GF-D8 (cell line): ENCODE measurements at places on chromosomes 7 and 10.

- no peak for DNase-seq
Observed at GRCh38 chr7:120691915-120692314, 166.0 kb downstream of the TSPAN12 start.

- DNase-seq: no peak
Observed at GRCh38 chr10:62803724-62804355, 680 bp upstream of the ADO start.

GRCh38 chr10:60943316-60944057, 498 bp downstream of the RHOBTB1 start:
- no peak for DNase-seq

GRCh38 chr10:1151076-1152033, 95.2 kb downstream of the WDR37 start:
- DNase-seq: no peak

- no peak for DNase-seq
Observed at GRCh38 chr7:13949445-13949844, 40.0 kb downstream of the ETV1 start.

DNA sequence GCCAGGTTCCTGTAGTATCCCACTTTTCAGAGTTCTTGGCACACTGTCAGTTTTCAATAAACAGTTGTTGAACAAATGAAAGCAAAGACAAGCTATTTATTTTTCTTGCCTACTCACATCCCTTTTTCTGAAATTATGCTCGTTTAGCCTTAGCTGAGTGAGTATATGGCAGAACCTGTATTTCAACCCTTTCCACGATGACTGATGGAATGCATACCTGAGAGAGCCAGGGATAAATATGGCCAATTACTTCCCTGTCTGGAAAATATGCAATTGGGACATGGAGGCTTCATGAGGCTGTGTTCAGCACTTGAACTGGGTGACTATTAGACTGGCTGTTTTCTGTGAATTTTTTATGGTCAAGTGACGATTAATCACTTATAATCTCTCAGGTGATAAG, 144.5 kb upstream of the POT1 start:
- DNase-seq: no peak

- DNase-seq: no peak
Observed at GRCh38 chr10:77592946-77593636, 44.5 kb downstream of the KCNMA1 start.

DNA sequence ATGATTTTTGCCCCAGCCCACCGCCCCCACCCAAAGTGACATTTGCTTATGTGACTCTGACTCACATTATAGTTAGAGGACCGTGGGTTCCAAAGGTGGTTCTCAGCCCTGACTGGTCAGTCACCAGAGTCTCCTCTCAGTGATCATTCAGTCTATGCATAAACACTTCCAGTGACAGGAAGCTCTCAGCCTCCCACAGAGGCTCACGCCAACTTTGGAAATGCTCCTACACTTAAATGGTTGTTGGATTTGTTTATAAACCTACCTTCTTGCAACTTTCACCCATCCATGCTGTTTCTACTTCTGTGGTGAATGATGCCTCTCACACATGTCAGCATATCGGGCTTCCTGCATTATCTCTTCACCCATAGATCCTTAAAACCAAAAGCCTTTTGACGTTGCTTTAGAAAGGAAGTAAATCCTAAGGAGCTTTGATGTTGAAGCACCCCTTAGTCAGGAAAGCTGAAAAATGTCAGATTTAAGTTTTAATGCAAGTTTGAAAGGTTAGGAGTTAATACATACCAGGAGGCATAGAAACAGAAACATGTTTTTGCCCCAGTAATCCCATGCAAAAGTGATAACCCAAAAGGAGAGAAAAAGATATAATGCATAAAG, 46.5 kb upstream of the FGL2 start:
- DNase-seq: no peak

DNA sequence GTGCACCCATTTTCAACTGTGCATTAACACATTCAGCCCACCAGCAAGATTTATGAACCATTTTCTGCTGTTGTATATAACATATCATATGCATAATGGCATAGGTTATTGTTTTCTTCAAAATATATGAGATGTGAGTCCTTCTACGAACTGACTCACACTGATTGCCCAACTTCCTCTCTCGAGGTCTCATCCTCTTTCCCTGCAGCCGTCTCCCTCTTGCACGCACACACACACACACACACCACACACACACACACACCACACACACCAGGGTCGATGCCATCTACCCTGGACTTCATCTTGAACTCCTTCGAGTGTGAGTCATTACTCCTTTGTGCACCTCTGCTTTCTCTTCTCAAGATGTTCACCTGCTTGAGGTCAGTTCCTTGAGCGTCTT, 36.7 kb downstream of the EGFR start:
- DNase-seq: no peak

DNA sequence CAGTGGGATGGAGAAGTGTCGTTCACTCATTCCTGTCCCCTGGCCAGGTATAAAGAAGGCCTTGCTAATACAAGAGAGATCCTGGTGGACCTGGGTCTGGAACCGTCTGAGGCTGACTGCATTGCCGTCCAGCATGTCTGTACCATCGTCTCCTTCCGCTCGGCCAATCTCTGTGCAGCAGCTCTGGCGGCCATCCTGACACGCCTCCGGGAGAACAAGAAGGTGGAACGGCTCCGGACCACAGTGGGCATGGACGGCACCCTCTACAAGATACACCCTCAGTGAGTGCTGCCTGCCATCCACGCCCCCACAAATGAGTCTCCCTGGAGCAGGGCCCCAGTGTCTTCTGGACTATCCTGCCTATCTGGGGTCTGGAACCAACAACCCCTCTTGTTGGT, 27.2 kb downstream of the HKDC1 start:
- DNase-seq: no peak

DNA sequence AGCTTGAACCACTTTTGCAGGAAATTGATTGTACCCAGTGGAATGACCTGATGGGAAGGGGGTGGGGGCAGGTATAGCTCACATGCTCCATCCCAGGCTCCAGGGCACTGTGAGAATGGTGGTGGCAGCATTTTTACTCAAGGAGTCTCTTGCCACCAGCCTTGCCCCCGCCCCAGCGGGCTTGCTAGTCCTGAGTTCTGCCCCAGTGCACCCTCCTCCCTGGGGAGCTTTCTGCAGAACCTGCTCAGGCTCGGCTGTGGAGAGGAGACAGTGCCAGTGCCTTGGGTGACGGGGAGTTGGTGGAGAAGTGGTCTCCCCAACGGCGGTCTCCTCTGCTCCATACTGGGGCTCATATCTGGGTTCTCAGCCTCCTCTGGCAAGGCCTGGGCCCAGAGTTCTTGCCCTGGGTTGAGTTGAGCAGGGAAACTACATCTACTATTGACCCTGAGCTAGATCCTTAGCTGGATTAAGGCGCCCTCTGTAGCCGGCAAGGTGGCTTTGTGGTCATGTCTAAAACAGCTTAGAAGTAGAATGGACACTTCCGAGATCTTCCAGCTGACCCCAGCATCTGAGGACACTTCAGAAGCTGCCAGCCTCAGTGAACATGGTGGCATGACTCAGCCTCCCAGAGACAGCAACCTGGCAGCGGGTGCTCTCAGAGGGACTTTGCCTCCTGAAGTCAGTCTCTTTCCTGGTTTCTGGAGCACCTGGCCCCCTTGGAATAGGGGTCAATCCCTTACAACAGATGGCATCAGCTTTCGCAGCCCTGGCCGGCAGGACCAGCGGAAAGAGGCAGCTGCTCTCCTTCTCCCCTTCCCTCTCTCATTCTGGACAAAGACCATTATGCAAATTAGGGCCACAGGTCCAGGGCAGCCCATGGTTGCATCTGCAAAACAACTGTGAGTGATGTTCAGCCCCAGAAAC, 363.4 kb upstream of the MKI67 start:
- no peak for DNase-seq

- no peak for DNase-seq
Observed at GRCh38 chr10:70668454-70668970, 3.8 kb upstream of the ADAMTS14 start.

DNA sequence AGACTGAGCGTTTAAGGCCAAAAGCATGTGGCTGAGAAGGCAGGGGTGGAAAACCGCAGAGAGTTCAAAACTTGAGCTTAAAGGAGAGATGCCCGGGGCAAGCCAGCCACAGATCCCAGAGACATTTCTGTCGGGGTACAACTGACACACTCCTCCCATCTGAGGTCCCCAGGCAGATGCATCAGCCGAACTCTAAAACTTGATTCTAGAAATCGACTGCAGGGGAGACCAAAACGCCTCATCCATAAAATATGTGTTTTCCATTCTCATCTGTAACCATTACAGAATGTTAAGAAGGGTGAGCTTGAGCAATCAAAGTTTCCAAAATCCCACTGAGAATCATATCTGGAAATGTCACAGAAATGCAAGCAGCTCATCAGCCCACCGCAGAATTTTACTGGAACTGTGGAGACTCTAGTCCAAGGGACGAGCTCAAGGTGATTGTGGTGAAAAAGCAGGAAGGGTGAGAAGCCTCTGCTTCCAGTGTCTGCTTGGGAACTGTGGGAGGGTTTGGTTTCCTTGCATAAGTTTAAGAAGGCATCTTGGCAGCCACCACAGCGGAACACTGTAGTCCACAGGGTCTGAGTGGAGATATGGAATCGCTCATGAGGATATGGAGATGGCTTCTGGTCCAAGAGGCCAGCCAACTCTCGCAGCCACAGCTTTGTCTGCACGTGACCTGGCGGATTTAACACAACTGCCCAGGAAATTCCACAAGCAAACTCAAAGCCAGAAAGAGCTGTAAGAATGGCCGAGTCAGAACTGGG, 249.2 kb downstream of the SFMBT2 start:
- DNase-seq: no peak

GRCh38 chr7:54743580-54743979, 15.4 kb downstream of the SEC61G start:
- DNase-seq: no peak

DNA sequence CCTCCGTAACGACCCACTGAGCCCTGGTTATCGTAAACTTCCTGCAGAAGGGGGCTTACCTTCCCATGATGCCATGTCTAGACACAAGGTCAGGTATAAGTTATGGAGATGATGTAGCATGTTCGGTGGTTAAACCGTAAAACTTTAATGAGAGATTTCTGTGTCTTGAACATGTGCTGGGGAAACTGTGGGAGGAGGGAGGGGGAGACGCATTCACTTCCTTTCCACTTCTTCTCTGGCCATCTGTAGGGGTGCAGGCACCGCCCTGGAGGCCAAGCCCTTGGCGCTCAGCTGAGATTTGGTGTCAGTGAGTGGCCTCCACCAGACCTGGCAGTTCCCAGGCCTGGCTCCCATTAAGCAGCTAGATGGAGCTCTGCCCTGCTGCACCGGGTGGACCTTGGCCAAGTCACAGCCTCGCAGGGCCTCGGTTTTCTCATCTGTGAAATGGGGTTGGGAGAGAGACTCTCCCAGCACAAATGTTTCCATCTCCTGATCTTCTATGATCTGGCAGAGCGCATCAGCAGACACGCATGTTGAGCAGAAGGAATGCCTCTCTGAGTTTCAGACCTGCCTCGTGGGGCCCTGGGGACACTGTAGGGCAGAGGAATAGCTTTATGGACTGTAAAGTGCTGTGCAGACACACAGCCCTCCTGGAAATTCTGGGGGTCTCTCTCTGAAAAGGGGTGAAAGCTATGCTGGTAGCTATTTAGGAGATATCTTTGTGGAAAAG, 106.0 kb downstream of the COL26A1 start:
- no peak for DNase-seq

DNA sequence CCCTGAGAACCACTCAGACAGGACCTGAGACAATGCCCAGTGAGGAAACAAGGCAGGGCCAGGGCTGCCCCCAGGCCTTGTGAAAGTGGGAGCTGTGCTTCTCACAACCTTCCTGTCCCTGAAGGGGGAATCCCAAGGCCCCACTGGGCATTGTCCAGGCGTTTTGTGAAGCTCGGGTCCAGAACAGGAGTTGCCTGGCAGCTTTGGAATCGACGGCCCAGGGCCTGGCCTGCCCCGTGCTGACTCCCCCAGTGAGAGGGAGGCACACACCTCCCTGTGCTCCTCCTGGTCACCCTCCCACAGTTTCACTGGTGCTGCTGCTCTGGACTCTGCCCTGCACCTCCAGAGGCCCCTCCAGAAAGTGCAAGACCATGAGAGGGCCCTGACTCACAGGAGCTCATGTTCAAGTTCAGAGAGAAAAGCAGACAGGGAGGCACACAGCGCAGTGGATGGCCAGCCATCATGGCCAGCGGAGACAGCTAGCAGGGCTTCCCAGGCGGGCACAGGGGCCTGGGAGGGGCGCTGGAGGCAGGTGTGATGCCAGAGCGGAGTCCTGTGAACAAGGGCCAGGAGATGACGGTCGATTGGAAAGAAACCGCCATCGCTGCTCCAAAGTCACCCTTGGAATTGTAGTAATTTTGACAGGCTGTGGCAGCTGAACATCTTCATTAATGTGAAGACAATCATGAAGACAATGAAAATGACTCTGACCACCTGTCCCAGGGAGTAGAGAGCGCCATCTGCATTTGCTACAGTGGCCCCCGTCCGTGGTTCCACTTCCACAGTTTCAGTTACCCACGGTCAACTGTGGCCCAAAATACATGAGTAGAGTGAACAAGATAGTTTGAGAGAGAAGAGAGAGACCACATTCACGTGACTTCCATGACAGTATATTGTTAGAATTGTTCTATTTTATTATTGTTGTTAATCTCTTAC, 103.7 kb downstream of the MKI67 start:
- DNase-seq: no peak

DNA sequence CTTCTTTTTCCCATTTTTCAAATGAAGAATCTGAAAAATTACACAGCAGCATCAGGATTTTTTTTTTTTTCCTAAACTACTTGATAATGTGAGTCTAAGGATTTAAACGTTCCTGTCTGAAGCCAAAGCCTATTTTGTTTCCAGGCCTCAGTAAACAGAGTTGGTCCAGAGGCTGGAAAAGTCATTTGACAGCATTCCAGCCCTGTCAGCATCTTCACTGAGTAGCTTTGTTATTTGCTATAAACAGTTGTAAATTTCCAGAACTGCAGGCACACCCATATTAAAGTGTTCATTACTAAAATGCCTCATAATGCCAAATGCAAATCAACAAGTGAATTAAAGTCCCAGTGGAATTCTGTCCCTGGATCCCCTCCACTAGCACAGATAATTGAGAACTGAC, 35.5 kb upstream of the KMT2E start:
- DNase-seq: no peak

- DNase-seq: peak; percentile 71
Observed at GRCh38 chr10:11165591-11166543, 148.2 kb downstream of the CELF2 start.

GRCh38 chr7:132455378-132455777, 120.9 kb downstream of the PLXNA4 start:
- DNase-seq: no peak

- peak; percentile 81 for DNase-seq
Observed at GRCh38 chr10:5449823-5450222, 37.5 kb downstream of the NET1 start.

DNA sequence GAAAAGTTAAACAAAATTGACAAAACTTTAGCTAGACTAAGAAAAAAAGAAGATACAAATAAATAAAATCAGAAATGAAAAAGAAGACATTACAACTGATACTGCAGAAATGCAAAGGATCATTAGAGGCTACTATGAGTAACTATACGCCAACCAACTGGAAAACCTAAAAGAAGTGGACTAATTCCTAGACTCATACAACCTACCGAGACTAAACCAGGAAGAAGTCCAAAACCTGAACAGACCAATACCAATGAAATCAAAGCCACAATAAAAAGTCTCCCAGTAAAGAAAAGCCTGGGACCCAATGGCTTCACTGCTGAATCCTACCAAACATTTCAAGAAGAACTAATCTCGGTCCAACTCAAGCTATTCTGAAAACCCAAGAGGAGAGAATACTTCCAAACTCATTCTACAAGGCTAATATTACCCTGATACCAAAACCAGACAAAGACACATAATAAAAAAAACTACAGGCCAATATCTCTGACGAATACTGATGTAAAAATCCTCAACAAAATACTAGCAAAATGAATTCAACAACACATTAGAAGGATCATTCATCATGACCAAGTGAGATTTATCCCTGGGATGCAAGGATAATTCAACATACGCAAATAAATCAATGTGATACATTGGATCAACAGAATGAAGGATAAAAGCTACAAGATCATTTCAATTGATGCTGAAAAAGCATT, 20.3 kb downstream of the ELAPOR2 start:
- DNase-seq: no peak
